ENCODE measurements at places on chromosomes 4 and X. TPM values are rescaled to one million over a fixed set of nuclear protein-coding genes. Genes with fewer than 3 reads are reported as not detected.

The SPATA4 gene
- not detected for total RNA-seq

The TBC1D8B gene
- 1.1 TPM for total RNA-seq

The ZXDB gene
- total RNA-seq: 6.8 TPM

The EGF gene
- 0.84 TPM for total RNA-seq

The ZBTB49 gene
- total RNA-seq: 7.8 TPM

The OTUD4 gene
- 31.1 TPM for total RNA-seq

The MAGEA4 gene
- not detected for total RNA-seq

The FDCSP gene
- total RNA-seq: not detected

GRCh38 chr4:159369256-159369655 is 266.4 kb downstream of the RAPGEF2 start:
- no peak overlapping the region for H3K4me3 ChIP-seq
- peaks cover 6% of the 10 kb centered on the region for H3K36me3 ChIP-seq
- DNase-seq: no peak
- H3K27me3 ChIP-seq: no peaks in the 10 kb centered on the region
- peaks cover 7% of the 10 kb centered on the region for H3K4me1 ChIP-seq

- no peaks in the 10 kb centered on the region for H3K4me1 ChIP-seq
- no peaks in the 10 kb centered on the region for H3K27me3 ChIP-seq
- no peak overlapping the region for H3K27ac ChIP-seq
- H3K4me3 ChIP-seq: no peak overlapping the region
- H3K36me3 ChIP-seq: no peaks in the 10 kb centered on the region
Observed at GRCh38 chrX:82230013-82230412, 1028.1 kb downstream of the SH3BGRL start.

GRCh38 chr4:151781026-151781425 is 20.2 kb upstream of the GATB start:
- H3K27ac ChIP-seq: no peak overlapping the region
- H3K4me1 ChIP-seq: no peaks in the 10 kb centered on the region
- no peak for DNase-seq
- peaks cover 25% of the 10 kb centered on the region for H3K27me3 ChIP-seq
- peaks cover under 1% of the 10 kb centered on the region for H3K36me3 ChIP-seq

DNA sequence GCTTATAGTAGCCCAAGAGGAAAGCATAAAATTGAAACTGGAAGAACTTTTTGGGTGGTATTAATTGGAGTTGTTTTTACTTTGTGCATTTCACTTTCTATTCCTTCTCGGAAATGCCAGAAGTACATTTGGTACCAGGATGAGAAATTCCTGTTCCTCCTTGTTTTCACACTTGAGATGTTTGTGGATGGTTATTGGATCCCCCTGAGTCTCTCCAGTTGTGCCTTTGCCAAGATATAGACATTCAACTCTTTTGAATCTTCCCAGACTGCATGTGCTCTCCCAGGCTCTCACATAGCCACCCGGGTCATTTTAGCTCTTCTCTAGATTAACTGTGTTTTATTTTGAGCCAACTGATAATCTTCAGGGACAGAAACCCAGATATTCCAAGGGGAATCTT is 120.5 kb downstream of the AFF1 start:
- H3K4me3 ChIP-seq: no peak overlapping the region
- H3K27me3 ChIP-seq: no peaks in the 10 kb centered on the region
- H3K27ac ChIP-seq: no peak overlapping the region
- no peak for DNase-seq
- H3K36me3 ChIP-seq: peaks cover 16% of the 10 kb centered on the region

GRCh38 chr4:97770222-97770621 is 373.1 kb downstream of the STPG2 start:
- DNase-seq: no peak
- no peaks in the 10 kb centered on the region for H3K36me3 ChIP-seq
- H3K4me1 ChIP-seq: no peaks in the 10 kb centered on the region
- H3K27ac ChIP-seq: no peak overlapping the region

DNA sequence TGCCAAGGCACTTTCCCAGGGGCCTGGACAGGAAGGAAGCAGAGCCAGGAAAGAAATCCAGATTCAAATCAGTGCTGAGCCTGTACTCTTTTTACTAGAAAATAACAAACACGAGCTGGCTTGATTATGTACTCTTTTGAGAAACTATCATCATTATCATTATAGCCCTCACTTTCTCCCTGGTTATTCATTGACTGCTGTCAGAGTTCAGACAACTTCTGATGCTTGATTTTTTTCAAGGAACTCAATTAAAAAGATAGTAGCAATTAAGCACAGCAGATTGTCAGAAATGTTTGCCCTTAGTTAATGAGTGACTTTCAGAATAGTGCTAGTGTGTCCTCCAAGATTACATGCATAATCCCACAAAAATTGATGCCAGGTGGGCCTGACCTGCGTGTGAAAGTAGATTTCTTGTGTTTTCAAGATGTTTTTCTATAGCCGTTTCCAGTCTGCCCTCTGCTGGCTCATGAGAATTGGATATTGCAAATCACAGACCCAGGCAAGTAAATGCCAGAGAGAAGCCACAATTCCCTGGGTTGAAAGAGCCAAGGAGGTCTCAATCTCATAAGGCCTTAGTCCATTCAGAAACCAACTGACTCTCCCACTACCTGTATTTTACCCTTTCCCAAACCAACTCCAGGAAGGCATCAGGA is 14.3 kb upstream of the PNPLA4 start:
- no peaks in the 10 kb centered on the region for H3K36me3 ChIP-seq
- peaks cover 3% of the 10 kb centered on the region for H3K4me1 ChIP-seq
- no peak overlapping the region for H3K27ac ChIP-seq
- no peaks in the 10 kb centered on the region for H3K27me3 ChIP-seq

DNA sequence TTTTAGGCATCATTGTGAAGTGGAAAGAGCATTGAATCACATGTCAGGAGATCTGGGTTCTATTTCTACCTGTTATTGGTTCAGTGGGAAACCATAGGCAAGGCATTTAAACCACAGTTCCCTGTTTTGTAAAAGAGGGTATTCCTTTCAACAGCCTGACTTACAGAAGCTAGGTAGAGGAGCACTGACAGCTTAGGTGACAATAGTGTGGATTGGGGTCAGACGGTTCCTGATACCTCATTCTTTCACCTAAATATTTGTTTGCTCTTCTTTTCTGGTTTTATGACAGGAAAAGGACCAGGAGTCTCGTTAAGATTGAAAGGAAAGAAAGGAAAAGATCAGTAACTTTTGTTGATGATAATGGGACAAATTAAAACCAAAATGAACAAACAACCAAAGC is 15.9 kb upstream of the PDLIM5 start:
- DNase-seq: no peak
- no peaks in the 10 kb centered on the region for H3K4me1 ChIP-seq
- no peaks in the 10 kb centered on the region for H3K36me3 ChIP-seq
- no peaks in the 10 kb centered on the region for H3K27me3 ChIP-seq

DNA sequence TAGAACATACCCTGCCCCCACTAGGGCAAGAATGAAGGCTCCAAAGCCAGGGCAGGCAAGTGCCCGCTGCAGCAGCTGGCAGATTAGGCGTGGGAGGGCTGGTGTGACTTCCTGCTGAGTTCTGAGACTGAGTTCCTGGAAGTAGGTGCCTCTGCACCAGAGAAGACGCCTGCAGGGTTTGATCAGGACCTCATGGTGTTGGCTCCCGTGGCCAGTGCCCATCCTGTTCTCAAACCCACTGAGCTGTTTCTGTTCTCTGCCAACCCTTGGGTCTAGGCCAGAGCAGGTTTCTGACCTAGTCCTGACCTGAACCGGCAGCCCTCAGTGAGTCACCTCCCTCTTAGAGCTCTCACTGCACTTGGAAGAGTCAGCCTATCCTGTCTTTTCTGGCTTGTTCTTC is 220.7 kb downstream of the HS6ST2 start:
- no peak overlapping the region for H3K4me3 ChIP-seq
- H3K27ac ChIP-seq: no peak overlapping the region
- no peak for DNase-seq
- no peaks in the 10 kb centered on the region for H3K36me3 ChIP-seq

GRCh38 chr4:11397146-11397545 is 31.5 kb downstream of the HS3ST1 start:
- peaks cover 3% of the 10 kb centered on the region for H3K4me1 ChIP-seq
- DNase-seq: no peak
- no peaks in the 10 kb centered on the region for H3K36me3 ChIP-seq
- H3K27ac ChIP-seq: no peak overlapping the region
- H3K4me3 ChIP-seq: no peak overlapping the region
- no peaks in the 10 kb centered on the region for H3K27me3 ChIP-seq

DNA sequence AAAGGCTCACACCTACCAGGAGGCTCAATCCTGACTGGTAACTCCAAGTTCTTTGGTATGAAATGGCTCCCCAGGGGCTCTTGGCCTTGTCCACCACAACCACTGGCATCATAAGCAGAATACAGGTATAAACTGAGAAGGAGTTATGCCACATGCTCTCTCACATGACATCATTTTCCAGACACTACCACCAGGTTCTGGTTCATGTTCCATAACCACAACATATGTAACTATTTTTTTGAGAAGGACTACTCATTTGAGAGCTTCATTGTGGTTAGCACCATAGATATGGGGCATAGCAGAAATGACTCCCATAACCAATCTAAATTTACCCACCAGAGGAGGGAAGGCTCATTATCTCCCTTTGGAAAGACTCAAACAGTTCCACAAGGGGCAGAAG is 19.6 kb downstream of the PRDM5 start:
- H3K4me3 ChIP-seq: no peak overlapping the region
- H3K4me1 ChIP-seq: no peaks in the 10 kb centered on the region
- DNase-seq: no peak
- H3K27me3 ChIP-seq: no peaks in the 10 kb centered on the region
- peaks cover 21% of the 10 kb centered on the region for H3K36me3 ChIP-seq
- no peak overlapping the region for H3K27ac ChIP-seq

DNA sequence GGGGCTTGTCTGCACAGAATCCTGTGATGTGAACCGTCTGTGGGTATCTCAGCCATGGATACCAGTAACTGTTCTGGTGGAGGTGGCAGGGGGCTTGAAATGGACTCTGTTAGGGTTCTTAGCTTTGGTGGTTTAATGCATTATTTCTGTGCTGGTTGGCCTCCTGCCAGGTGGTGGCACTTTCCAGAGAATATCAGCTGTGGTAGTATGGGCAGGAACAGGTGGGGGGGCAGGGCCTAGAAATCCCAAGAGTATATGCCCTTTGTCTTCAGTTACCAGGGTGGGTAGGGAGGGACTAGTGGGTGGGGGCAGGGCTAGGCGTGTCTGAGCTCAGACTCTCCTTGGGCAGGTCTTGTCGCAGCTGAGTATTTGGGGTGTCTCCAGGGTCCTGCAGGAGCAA is 106.7 kb downstream of the KIT start:
- no peak for DNase-seq
- peaks cover 3% of the 10 kb centered on the region for H3K36me3 ChIP-seq
- no peak overlapping the region for H3K4me3 ChIP-seq
- no peak overlapping the region for H3K27ac ChIP-seq

DNA sequence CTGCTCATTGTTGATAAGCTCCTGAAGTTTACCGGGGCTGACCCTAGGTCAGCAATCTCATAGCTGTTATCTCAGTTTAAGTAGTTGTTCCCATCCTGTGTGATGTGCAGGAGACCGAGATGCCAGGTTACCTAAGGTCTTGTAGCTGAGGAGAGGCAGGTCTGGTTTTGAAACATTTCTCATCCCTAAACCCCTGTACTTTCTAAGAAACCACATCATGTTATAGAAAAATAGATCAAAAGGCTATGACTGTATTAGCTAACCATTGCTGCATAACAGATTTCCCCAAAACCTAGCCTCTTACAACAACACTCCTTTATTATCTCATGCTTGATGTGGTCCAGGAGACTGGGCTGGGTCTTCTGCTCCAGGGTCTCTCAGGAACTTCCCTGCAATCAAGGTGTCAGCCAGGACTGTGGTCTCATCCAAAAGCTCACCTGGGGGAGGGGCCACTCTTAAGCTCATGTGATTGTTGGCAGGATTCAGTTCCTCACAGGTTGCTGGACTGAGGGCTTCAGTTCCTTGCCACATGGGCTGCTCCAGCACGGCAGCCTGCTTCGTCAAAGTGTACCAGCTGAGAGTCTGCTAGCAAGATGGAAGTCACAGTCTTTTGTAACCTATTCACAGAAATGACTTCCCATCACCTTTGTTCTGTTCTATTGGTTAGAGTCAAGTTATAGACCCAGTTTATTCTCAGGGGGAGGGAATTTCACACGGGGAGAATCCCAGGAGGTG is 60.9 kb upstream of the CLCN4 start:
- H3K4me3 ChIP-seq: no peak overlapping the region
- no peaks in the 10 kb centered on the region for H3K27me3 ChIP-seq
- no peaks in the 10 kb centered on the region for H3K4me1 ChIP-seq
- H3K36me3 ChIP-seq: peaks cover 36% of the 10 kb centered on the region

GRCh38 chrX:13235930-13236329 is 83.9 kb downstream of the ATXN3L start:
- DNase-seq: no peak
- H3K4me3 ChIP-seq: no peak overlapping the region
- no peaks in the 10 kb centered on the region for H3K27me3 ChIP-seq
- H3K4me1 ChIP-seq: peaks cover 14% of the 10 kb centered on the region
- H3K27ac ChIP-seq: no peak overlapping the region

DNA sequence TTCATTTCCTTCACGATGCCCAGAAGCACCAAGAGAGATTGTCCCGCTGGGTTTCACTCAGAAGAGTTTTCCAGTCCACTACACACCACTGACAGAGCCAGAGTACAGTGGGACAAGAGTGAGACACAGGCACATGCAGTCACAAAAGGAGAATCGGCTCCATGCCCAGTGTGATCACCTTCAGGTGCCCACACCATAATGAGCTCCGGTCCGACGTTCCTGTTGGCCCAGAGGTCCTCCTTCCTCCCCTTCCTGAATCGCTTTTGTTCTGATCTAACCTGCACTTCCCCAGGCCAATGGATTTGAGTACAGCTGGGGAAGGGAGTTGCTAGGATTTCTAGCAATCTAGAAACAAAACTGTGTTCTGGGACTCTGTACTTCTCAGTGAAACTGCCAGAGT is 4.6 kb upstream of the CHRNA9 start:
- peaks cover 23% of the 10 kb centered on the region for H3K4me1 ChIP-seq
- H3K27me3 ChIP-seq: no peaks in the 10 kb centered on the region
- no peaks in the 10 kb centered on the region for H3K36me3 ChIP-seq

DNA sequence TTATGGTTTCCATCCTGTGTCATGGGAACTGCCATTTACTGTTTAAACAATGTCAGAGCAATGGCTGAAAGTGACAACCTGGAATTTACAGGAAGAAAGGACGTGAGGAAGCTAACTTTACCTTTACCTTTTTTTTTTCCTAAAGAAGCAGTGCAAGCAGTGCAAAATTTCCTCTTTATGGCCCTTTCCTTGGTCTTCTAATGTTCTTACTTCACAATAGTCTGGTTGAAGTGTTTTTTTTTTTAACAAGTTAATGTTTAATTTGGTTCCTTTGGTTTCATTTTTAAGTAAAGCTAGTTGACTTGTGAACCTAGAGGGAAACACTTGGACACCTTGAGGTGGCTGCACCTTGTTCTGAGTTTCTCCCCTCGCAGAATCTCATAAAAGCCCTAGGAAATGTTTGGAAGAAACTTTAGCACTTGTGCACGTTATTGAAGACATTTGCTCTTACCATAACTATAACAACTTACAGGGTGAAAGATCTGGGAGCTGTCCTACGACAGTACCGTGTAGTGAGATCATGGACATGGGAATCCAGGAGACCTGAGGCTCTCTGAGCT is 1.8 kb downstream of the SGMS2 start:
- no peak for DNase-seq
- peaks cover 15% of the 10 kb centered on the region for H3K4me1 ChIP-seq
- H3K4me3 ChIP-seq: no peak overlapping the region

GRCh38 chr4:97911236-97911906 is 231.9 kb downstream of the STPG2 start:
- H3K4me3 ChIP-seq: no peak overlapping the region
- H3K27ac ChIP-seq: no peak overlapping the region
- H3K27me3 ChIP-seq: no peaks in the 10 kb centered on the region
- no peak for DNase-seq

Measured in neural crest cell (in vitro differentiated cells).